Nephron progenitor cell (in vitro differentiated cells): ENCODE measurements at places on chromosomes 7 and 10.

DNA sequence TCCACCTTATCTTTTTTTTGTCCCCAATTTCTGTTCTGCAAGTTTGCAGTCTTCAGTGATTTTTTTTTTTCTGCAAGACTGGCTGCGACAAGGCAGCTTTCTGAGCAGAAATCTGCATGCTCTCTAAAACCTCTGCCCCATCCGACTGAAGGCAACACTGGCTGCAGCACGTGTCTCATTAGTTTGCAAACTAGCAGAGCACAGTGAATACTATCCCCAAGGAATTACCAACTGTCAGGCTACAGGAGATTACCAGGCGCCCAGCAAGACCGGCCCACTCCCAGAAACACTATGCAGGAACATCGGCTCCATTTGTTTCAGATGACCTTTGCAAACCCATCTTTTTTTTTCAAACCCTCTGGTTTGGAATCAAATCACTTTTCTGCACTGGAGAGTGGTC lies 538.8 kb downstream of the SORCS1 start:
- no peak for DNase-seq

GRCh38 chr10:96683065-96683464 lies 37.2 kb downstream of the PIK3AP1 start:
- no peak for DNase-seq

- no peak for DNase-seq
Measured at GRCh38 chr10:124492266-124492665, 30.6 kb downstream of the LHPP start.

GRCh38 chr10:44857363-44858016 lies 53.6 kb upstream of the TMEM72 start:
- peak; percentile 86 for DNase-seq

- no peak for DNase-seq
Measured at GRCh38 chr7:19295376-19295775, 150.2 kb upstream of the FERD3L start.

DNA sequence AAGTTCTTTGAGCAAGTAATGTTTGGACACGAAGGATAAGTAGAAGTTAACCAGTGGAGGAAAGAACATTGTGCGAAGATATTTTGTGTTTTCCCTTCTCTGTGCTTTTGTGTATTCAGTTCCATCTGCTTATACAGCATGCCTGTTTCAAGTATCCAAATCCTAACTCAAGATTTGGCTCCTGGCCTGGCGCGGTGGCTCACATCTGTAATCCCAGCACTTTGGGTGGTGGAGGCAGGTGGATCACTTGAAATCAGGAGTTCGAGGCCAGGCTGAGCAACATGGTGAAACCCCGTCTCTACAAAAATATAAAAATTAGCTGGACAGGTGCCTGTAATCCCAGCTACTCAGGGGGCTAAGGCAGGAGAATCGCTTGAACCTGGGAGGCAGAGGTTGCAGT lies 40.8 kb upstream of the TPST1 start:
- no peak for DNase-seq

GRCh38 chr10:11345224-11346054 lies 266.0 kb downstream of the USP6NL start:
- DNase-seq = no peak

- DNase-seq = peak; percentile 50
Measured at GRCh38 chr7:42014625-42015618, 222.1 kb downstream of the GLI3 start.

DNA sequence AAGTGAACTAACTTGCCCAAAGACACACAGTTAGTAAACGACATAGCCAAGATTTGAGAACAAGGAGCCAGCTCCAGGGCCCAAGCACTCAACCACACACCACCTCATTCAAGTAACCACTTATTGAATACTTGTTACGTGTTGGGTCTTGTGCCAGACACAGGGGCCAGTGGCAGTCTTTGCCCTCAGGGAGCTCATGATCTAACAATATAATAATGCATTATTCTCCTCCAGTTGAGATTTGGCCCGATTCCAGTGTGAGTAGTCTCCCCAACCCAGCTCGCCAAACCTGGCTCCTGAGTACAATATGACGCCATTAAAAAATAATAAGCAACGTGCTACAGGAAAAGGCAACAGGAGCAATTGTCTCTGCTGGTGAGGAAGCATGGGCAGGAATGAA lies 14.4 kb upstream of the STK17A start:
- DNase-seq = no peak

DNA sequence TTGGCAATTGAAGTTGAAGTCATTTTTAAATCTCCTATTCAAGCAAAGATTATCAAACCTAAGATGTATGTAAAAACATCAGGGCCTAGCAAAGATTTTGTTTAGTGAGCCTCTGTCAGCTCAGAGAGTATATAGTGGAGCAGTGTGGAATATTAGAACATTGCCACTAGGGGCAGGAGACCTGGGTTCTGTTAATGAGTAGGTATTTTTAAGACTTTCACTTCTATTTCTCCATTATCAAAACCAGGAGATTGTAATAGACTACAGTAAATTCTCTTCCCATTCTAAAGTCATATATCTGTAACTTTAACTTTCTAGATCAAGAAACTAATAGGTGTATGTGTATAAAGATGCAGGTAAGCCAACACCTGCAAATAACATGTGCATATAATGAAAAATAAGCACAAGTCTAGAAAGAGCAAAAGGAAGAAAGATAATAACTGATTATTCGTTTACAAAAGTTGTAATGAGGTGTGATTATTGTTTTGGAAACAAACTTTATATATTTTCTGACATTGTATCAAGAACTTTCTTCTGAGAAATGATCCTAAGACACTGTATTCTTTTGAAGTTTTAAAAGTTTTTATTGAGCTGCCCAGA lies 64.4 kb downstream of the KCND2 start:
- DNase-seq = no peak

- no peak for DNase-seq
Measured at GRCh38 chr7:102318482-102318971, 31.9 kb downstream of the SH2B2 start.

- DNase-seq = no peak
Measured at GRCh38 chr10:57846307-57847065, 421.2 kb downstream of the IPMK start.

- no peak for DNase-seq
Measured at GRCh38 chr7:128954830-128955802, 17.4 kb downstream of the IRF5 start.

GRCh38 chr10:10958041-10958440 lies 59.6 kb upstream of the CELF2 start:
- no peak for DNase-seq

GRCh38 chr7:26554952-26555351 lies 263.3 kb downstream of the SNX10 start:
- no peak for DNase-seq

- DNase-seq = no peak
Measured at GRCh38 chr10:10883737-10884136, 133.9 kb upstream of the CELF2 start.

GRCh38 chr7:51010534-51010933 lies 227.8 kb upstream of the GRB10 start:
- no peak for DNase-seq

DNA sequence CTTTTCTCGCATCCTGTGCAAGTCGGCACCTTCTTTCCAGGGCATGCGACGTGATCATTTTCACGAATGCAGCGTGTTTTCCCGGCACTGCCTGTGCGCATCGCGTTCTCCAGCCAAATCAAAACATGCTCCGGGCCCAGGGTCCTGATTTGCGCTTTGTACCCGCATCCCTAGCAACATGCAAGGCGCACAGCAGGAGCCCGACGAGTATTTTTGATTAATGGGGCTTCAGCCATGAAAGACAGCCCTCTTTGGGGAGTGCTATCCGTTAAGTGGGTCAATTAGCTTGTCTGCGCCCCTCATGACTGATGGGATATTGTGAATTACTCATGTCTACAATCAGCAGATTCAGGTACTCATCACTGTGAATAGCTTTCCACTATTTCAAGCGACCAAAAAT lies 243.3 kb upstream of the RNF32 start:
- no peak for DNase-seq

GRCh38 chr10:99754670-99755069 lies 22.6 kb downstream of the CUTC start:
- no peak for DNase-seq

DNA sequence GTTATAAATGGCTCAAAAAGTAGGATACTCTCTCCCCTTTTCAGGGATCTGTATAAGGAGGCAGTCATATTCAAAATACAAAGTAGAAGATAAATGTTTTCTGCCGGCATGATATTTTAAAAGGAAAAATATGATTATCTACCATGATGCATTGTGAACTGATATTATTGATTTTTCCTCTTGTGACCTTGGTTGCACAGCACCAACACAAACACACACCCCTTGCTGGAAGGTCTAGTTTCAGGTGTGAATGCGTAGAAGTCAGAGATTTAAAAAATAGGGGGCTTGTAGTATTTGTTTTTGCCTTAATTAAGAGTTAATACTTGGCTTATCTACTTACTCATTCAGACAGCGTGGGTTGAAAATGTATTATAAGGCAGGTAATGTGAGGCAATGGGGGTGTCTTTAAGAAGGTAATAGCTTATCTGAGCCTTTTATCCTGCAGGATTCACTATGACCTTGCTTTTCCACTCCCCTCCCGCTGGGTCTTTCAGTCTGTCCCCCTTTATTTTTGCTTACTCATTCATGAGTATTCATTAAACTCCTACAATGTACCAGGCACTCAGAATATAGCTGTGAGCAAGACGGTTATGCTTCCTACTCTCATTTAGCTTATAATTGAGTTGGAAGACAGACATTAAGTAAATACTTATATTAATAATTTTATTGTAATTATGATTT lies 390.6 kb downstream of the SDK1 start:
- DNase-seq = no peak

GRCh38 chr10:97332591-97333350 lies 1.8 kb downstream of the FRAT2 start:
- DNase-seq = peak; percentile 23

DNA sequence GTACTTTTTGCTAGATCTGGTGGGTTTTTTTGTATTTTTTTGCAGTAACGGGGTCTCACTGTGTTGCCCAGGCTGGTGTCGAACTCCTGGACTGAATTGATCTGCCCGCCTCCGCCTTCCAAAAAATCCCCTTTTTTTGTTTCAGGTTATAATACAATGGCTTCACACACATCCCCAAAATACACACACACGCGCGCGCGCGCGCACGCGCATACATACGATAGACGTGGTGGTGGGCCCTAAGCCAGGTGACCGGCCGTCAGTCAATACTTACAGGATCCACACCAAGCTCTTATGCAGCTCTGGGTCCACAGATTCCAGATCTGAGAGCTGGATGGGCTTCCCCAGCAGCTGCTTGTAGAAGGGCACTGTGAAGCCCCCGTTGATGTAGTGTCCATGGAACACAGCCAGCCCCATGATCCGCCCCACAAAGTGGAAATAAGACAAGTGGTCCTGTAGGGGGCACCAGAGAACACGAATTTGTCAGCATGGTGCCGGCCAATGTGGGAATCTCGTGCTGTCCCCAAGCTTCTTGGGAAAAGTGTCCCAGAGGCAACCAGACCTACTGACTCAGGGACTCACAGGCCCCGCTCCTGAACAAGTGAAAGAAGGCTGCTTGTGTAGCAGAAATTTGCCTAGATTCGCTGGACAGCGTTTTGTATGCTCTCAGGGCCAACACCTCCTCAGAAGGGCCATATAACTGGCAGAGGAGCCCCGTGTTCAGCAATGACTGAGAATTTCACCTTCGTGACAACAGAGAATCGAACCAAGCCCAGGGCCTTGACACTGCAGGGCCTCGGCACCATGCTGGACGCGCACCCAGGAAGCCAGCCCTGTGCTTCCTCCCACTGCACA lies 103.6 kb downstream of the SMURF1 start:
- peak; percentile 79 for DNase-seq

DNA sequence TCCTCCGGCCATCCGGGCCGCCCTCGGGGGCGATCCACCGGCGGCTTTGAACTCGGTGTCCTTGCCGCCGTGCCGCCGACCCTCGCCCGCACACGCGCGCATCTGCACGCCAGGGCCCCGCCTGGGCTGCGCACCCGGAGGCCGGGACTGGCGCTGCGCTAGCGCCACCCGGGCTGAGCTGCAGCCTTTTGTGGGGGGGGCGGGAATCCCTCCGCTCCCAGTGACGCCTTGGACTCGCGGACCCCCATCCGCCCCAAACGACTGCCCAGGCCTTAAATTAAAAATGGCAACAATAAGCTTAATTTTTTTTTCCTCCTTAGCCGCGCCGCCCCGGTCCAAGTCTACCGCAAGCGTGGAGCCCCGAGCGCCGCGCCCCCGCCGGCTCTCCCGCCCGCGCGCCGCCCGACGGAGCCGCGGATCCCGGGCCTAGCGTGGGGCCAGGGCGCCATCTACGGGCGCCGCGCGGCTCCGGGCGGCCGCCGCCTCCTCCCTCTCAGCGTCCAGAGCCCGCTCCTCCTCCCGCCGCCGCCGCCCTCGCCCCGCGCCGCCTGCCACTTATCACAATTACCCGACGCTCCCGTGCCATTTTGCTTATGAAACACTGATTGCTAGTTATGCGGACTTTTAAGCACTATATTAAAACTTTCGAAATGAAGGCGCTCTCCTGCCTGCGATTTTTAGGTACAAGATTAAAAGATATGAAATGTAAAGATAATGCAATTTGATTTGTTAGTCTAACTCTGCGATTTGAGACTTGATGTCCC lies 7.5 kb upstream of the EBF3 start:
- DNase-seq = peak; percentile 81

- DNase-seq = no peak
Measured at GRCh38 chr10:120403109-120403508, 53.9 kb upstream of the PLPP4 start.

DNA sequence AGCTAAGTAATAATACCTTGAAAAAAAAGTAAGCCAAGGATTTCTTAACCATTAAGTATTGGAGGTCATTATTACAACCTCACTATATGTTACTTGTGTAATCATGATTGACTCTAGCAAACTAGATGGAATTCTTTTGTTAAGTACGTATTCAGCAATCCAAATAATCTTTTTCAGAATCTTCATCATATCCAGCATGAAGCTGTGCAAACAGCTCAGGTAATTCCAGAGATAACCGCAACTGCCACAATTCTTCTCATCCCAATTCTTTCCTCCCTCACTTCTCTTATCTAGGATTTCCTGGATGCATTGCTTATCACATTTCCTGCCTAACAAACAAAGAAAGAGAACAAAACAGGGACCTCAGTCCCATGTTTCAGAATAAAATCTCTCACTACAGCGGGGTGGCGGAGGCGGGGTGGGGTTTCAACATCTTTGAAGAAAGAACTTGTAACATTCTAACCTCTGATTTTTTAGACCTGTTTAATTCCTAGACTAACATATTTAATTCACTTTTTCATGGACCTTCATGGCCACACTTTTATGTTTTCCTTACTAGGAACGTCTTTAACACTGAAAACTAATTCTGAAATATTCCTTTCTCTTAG lies 156.5 kb downstream of the POM121L12 start:
- no peak for DNase-seq
